ENCODE measurements at places on chromosomes 1 and 21.

DNA sequence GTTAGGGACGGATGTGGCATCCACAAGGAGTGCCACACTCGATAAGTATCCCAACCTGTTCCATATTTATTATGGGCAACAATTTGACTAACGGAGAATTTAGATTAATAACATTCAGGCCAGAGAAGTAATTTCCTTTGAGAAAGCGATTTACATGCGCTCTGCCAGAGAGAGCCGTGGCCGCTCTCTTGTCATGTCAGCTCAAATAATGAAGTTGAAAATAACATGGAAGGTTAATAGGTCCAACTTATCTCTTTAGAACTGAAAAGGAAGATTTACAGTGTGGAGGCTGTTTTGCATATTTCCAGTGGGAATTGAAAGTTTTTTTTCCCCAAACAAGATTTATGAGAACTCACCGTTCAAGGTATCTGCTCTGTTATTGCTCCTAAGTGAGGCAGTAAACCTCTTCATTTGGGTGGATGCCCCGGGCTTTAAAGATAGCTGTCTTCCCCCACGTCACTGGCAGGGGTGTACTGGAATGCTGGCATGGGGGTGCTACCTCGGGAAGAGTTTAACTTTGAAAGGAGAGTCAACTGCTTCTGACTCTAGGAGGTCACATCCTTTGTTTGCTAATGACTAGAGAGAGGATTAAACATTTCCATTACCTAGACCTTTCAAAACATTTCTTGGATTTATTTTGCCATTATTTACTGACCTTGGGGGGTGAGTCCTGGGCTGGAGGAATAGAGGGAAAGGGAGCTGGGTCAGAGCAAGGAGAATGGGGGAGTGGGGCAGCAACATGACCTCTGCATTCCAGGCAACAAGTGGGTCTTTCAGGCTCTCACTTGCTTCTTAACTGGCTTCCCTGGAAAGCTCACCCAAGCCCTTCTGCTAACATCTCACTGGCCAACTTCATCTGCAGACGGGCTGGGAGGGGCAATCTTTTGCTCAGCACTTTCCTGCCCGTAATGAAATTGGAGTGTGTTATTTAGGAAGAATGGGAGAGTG, 204.2 kb downstream of the CAMTA1 start:
- peak; percentile 37 for DNase-seq

DNA sequence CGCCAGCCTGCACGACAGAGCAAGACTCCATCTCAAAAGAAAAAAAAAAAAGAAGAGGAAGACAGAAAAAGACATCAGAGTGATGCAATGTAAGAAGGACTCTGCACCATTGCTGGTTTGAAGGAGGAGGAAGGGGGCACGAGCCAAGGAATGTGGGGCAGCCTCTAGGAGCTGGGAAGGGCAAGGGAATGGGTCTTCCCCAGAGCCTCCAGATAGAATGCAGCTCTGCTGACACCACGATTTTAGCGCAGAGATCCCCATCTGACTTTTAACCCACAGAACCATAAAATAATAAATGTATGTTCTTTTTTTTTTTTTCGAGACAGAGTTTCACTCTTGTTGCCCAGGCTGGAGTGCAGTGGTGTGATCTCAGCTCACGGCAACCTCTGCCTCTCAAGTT, 33.9 kb upstream of the LAMC2 start:
- no peak for DNase-seq

DNA sequence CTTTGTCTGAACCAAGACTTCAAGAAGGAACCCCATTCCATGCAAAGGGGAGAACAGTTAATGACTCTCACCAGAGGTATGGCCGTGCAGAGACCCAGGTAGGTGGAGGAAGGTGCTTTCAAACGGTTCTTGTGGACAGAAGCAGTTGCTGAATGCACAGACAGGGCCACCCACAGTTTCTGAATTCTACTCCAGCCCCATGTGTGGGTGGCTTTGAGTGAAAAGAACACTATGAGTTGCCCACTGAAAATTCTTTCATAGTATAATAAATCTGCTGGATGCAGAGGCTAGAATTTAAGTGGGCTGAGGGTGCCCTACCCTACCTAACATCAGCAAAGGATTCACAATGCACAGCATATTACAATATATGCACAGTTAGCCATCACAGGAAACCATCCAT, 7.2 kb upstream of the CCDC185 start:
- DNase-seq: no peak

DNA sequence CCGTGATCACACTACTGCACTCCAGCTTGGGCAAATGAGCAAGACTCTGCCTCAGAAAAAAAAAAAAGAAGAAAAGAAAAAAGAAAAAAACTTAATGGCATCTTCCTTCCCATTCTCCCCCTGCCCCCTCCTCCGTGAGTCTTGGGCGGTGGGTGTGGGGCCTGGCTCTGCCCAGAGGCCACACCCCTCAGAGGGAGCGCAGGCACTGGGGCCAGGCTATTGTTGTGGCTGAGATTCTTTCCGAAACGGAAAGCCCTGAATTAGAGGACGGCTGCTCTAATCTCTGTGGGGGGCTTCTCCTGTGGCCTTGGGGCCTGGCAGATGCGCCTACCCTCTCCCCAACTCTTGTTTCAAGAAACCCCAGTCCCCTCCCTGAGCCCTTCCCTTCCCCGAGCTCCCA, 4.1 kb upstream of the FAM110D start:
- no peak for DNase-seq

GRCh38 chr1:177914603-177915002, 55.3 kb downstream of the SEC16B start:
- no peak for DNase-seq

DNA sequence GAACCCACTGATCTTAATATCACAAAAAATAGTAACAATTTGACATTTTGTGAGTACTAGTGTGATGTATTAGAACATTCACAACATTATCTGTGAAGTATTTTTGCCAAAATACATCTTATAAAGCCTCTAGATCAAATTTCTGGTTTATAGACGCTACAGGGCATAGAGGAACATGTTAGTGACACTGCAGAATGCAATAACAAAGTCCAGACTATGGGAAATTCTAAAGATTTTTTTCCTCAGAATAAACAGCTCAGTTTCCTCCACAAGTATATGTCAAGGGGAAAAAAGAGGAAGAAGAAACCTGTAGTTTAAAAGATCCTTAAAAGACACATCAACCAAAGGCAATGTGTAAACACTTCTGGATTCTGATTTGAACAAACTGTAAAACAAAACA, 26.4 kb upstream of the MROH9 start:
- no peak for DNase-seq

DNA sequence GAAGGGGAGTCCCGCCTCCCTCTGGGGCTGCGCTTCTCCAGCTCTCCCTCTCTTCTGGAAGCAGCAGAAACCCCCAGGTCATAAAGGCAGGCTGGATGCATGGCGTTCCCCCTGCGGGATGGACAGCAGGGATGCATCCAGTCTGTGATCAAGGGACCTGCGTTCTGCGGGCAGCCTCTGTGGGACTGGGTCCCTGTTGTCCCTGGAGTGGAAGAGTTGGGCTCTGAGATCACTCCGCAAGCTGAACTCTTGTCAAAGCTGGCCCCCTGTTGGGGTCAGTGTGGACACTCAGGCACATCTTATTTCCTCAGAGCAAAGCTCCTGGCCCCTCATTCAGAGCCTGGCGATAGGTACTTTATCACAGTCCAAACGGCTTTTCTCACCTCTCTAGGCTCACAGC, 341.2 kb downstream of the PTPRU start:
- DNase-seq: no peak

- DNase-seq: no peak
Measured at GRCh38 chr1:221981461-221981860, 239.6 kb upstream of the DUSP10 start.

DNA sequence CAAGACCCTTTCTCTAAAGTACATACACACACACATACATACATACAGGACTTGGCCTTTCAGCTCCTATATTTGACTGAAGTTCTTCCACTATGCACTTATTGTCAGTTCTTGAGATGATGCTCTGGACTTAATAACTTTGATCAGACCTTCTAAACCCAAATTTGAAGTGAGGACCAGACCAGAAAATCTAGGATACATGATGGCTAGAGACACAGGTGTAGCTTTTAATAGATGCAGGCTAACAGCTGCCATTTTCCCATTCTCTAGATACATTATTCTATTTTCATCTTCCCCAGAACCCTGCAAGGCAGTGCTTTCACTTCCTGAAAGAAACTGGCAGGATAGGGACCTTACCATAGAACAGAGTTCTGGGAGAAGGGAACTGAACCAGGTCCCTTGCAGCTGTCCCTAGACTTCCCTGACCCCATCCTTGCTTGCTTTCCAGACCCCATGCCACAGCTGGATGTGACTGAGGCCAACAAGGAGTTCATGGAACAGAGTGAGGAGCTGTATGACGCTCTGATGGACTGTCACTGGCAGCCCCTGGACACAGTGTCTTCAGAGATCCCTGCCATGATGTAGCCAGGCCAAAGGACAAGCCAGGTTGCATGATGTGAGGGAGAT, 14.9 kb upstream of the RAB42 start:
- DNase-seq: no peak

DNA sequence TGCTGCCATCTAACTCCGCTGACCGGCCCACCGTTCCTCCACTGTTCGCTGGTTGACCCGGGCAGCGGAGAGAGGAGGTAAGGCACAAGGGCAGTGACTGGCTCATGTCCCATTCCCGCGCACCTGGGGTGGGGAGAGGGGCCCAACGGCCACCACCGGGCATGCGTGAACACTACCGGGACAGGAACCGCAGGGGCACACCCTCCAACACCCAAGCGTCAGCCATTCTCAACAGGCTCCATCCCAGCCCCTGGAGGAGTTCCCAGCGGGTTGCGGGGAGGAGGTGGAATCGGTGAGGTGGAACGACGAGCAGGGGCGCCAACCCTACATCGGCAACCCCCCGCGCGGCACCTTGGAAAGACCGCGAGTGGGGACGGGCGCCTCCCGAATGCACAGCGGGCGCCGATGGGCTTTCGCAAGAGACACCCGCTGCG, 126.7 kb downstream of the LIPI start:
- DNase-seq: no peak

- no peak for DNase-seq
Measured at GRCh38 chr1:170539154-170539553, 7.2 kb downstream of the GORAB start.

DNA sequence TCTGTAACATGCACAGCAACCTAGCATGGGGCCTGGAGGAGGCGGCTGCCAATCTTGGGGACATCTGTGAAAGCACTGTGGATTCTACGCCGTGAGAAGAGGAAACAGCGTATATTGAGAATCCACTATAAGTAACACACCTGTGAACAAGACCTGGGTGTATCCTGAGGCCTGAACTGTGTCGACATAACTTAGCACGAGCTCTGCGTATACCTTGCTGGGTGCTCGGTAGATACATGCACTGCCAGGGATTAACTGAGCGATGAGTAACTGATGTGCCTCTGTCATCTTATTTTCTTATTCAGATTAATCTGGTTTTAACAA, 58.6 kb downstream of the DDX20 start:
- DNase-seq: no peak

DNA sequence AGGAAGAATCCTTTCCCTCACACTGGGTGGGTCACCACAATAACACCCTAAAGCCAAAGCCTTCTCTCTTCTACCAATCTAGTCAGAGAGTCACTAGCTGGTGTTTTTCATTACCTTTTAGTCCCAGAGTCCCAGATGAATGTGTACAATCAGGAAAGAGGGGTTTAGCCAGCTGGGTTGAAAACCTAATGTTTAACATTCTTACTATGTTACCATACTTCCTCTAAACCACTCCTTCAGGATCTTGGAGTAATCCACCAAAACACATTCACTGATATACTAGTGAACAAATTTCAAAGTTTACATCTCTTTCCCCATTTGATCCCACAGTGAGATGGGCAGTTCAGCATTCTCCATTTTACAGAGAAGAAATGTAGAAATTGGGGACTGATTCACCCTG, 9.7 kb downstream of the LPAR3 start:
- no peak for DNase-seq

GRCh38 chr1:109498161-109498801, 4.4 kb downstream of the CYB561D1 start:
- no peak for DNase-seq

DNA sequence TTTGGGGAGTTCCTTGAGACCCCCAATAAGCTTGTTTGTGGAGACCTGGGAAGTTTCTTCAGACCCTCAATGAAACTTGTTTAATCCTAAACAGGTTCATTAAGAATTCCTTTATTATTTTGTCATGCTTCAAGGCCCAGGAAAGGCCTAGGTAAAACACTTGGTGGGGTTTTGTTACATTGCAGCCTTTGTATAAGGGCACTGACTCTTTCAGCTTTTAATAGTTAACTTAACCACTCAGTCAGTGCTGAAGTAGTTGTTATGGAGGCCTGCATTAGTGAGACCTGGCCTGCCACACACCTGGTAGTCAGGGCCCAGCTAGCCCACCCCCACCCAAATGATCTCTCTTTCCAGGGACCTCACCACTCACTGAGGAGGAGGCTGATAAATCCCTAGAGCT, 103.7 kb downstream of the FCRL5 start:
- no peak for DNase-seq

- DNase-seq: no peak
Measured at GRCh38 chr1:176183618-176184017, 23.5 kb downstream of the COP1 start.

- no peak for DNase-seq
Measured at GRCh38 chr1:232184561-232185530, 445.1 kb downstream of the SIPA1L2 start.

DNA sequence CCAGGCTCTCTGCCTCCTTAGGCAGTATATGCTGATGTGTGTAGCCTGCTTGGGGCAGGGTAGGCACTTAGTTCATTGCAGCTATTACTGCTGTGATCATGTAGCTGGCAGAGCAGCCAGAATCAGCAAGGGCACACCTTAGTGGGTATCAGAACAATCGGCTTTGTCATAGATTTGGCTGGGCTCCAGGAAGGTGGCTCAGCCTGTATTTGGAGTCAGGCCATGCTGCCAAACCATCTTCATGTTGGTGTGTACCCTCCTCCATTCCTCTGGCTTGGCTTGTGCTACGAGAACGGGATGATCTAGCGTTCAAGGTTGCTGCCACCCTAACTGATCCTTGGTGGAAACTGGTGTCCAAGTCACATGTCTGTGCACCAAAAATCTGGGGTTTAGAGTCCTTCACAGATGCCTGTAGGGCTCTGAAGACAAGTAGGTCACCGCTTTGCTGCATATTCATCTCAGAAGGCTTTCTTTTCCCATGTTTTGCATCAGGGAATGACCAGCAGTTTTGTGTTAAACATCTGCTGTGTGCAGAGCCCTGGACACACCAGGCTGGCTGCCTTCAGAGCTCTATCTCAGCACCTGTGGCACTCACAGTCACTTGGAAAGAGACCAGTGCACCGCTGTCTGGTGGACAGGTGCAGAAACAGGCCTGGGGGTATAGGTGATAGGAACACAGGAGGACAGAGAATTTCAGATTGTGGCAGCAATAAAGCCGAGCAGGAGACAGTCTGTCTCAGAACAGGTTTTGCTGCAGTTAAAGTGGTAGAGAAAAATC, 23.7 kb downstream of the VANGL1 start:
- no peak for DNase-seq

Measured in right forelimb (tissue), 1 donor.